Cardiac muscle cell (in vitro differentiated cells and primary cell): ENCODE measurements at places on chromosomes 1 and 21.

DNA sequence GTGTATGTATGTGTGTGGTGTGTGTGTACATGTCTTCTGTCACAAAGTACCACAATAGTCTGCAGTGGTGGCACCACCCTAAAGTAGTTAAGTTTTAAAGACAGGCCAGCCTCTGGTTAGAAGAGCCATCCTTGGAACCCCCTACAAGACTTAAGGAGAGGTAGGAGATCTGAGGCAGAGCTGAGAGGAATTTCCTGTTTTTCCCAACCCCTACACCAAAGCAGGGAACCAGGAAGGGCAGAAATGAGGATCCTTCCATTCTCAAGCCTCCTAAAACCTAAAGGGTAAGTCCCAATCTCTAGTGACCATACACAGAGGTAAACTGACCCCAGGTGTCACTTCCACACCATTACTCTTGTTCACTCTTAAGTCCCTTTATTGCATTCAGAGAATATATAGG lies 11.1 kb downstream of the PEA15 start:
- no peak for DNase-seq

GRCh38 chr1:246565751-246566127 lies 322 bp downstream of the TFB2M start:
- no peak for DNase-seq

DNA sequence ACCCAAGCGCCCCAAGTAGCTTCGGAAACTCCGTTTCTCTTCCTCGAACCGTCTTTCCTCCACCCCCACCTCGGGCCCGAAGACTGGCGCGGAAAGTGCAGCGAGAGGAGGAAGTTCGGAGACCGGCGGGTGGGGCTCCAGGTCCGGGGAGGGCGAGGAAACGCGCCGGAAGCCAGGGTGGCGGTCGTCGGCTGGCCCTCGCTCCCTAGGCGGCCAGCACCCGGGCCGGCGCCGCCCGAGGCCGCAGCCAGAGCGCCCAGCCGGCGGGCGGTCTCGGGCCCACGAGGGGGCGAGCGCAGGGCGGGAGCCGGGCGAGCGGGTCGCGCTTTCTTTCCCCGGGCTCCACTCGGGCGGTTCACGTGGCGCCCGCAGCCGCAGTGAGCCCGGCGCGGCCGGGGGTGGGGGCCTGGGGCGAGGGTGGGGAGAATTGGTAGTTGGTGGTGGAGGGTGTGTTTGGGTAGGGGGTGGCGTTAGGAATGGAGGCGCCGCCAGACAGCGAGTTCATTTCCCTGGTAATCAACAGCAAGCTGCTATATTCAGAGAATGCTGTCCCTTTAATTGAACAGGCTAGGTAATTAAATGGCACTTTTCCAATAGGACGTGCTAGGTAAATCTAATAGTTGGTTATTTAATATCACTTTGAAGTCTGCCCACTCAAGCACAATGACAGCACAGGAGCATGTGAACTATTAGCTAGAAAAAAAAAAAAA lies 6.7 kb downstream of the LMO4 start:
- peak; percentile 60 for DNase-seq

GRCh38 chr1:16925635-16926490 lies 4.1 kb downstream of the CROCC start:
- no peak for DNase-seq

GRCh38 chr1:46401964-46402626 lies 8.0 kb downstream of the FAAH start:
- peak; percentile 98 for DNase-seq

- no peak for DNase-seq
These were observed 87.4 kb downstream of the EIF4G3 start for GRCh38 chr1:21089299-21089698.

- DNase-seq = no peak
These were observed 20.6 kb downstream of the LAMC2 start for GRCh38 chr1:183206538-183207122.

DNA sequence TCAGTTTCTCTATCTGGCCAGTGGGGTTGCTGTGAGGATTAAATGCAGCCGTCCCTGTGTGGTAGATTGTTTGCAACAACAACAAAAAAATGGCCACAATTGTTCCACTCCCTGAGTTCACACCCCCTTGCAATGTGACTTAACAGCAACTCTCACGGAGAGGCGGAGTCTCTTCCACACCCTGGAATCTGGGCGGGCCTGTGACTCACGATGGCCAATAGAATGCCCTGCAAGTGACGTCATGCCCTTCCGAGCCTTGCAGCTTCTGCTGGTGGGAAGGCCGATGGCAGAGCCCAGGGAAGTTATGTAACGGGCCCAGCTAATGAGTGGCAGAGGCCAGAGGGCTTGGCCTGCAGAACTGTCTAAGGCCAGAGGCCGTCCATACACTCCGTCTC lies 87.9 kb downstream of the RIPK4 start:
- DNase-seq = peak; percentile 98

DNA sequence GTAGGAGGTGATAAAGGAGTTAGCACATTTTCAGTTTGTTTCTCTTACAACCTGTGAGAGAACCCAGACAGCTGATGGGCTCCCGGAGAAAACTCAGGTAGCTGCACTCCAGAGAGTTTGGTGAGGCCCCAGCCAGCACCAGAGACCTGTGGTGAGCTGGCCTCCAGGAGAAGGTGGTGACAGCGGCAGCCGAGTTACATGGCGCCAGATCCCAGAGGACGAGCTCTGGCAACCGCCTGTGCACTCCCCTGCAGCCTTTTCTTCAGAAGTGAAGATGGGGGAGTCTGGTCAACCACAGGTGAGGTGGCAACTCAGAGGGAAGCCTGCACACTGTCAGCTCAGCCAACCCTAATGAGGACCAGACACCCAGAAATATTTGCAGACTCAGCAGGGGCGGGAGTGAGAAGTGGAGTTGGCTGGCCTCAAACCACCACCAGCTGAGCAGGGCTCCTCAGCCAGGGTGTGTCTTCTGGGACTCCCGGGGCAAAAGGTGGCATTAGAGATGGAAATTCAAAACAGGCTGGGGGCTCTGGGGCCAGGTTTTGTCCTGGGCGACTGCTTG lies 209.7 kb downstream of the SETD4 start:
- DNase-seq = peak; percentile 9

DNA sequence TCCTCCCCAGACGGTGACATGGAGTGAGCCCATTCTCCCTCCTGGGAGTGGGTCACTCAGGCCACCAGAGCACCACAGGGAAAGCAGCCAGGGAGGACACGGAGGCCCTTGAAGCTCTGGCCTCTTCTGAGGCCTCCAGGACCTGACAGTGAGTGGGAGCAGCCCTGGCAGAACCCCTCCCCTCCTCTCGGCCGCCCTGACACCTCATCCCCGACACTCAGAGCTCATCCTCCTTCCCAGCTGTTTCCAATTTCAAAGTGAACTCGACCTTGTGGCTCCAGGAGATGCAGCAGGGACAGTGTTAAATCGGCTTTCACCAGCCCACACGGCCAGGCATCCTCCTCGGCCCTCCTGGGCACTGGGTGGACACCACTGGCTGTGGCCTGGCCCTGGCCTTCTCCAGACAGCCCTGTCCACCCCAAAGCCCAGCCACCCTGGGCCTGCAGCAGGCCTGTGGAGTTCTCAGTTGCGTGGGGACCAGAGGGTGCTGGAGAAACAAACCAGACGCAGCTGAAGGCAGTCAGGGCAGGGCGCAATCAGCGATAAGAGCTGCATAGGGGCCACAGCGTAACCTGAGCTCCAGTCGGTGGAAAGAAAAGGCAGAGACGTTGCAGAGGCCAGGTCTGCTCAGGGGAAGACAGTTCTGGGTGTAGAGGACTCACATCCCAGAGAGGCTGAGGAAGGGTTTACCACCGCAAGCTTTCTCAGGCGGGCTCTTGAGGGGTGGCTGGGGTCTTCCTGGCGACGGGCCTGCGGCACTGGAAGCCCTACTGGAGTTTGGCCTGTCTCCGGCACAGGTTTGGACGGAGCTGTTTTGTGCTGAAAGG lies 27.1 kb downstream of the FTCD start:
- DNase-seq = peak; percentile 95

GRCh38 chr1:211973541-211973940 lies 61.8 kb downstream of the INTS7 start:
- DNase-seq = no peak

- no peak for DNase-seq
These were observed 43.4 kb downstream of the SHCBP1L start for GRCh38 chr1:182909578-182909977.

DNA sequence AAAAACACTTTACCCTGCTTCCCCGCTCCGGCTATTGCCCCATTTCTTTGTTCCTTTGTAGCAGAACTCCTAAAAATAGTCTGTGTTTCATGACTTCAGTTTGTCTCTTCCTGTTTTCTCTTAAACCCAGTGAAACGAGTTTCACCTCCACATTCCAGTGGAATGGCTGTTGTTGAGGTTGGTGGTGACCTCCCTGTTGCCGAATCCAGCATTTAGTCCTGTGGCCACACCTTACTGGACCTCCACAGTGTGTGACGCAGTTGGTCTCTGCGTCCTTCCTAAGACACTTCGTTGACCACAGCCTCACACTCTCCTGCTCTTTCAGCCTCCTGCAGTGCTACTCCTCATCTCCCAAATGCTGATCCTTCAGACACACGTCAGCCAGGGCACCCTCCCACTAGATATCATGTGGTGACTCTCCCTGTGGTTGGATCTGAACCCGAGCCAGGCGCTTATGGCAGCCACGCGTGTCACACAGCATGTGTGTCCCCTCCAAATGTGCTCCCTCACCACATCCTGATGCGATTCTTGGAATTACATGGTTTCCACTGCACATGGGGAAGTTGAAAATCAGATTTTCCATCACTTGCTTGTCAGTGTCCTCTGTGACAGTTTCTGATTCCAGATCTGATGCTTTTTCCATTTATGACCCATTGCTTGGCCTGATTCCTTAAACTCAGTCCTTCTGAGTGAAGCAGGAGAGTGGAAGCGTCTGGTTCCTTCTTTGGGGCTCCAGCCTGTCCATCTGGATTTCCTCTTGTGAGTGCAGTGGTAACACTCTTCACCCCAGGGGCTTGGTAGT lies 99.1 kb upstream of the ARTN start:
- no peak for DNase-seq

DNA sequence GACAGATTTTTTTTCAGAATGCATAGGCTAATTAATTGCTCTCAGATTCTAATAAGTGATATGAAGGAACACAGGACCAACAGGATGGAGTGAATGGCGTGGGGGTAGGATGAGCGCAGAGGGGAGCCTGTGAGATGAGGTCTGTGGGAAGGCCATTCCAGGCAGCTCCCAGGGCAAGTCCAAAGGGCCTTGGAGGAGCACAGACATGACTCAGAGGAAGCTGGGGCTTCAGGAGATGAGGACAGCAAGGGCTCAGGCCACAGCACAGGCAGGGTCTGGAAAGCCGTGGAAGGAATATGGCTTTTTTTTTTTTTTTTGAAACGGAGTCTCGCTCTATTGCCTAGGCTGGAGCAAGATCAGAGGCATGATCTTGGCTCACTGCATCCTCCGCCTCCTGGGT lies 35.1 kb downstream of the FMN2 start:
- DNase-seq = no peak

DNA sequence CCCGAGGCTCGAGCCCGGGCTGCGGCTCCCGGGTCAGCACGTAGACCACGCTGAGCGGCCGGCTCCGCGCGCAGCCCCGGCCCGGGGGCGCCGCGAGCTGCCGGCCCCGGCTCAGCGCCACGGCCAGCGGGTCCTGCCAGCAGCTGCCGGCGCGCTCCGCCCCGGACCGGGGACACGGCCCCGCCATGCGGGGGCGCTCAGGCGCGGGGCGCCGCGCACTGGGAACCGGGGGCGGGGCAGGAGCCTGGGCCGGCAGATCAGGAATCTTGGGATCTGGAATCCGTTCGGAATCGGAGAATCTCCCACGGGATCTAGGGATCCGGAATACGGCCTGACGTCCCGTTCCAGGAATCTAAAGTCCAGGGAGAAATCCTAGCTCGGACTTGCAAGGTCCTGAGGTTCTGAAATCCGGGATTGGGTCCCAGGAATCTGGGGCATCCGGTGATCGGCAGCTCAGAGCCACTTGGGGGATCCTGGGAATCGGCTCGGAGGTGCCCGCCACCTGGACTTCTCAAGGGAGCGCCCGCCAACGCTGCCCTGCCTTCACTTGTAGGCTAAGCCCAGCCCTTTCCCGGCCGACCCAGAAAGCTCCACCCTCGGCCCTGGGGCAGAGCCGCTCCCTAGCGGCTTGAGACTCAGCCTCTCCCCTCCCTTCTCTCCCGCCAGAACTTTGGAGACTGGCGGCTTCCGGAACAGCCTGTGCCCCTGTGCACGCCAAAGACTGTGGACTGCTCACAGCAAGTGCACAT lies at the start of gene MAP3K6:
TSS of gene MAP3K6 (minus strand) at position 551 of the 749 bp plus-strand sequence. CDS start at position 187, 364 bp downstream.
- DNase-seq = peak; percentile 82
